Midbrain (tissue), 1 donor: ENCODE measurements at places on chromosomes 7 and 10.

GRCh38 chr10:70899096-70899495, 10.7 kb upstream of the PCBD1 start:
- no peak for DNase-seq

GRCh38 chr7:49037346-49038210, 113.2 kb downstream of the CDC14C start:
- no peak for DNase-seq

DNA sequence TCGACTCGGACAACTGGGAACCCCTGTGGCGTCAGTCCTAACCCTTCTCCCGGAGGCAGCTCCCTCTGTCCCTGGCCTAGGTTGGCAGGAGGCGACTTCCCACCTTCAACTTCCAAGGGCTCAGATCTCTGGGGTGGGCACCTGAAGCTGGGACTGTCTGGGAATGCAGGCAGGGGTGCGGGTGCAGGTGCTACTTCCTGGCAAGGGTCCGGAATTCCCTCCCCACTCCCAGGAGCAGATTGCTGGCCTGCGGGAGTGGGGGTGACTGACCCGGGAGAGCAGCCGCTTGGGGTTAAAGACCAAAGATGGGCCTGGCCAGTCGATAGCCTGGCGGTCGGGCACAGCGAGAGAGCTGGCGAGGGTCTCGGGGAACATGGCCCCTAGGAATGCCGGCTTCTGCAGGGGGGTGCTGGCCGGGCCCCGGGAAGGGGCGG, 387 bp downstream of the EPHA1 start:
- DNase-seq = no peak

DNA sequence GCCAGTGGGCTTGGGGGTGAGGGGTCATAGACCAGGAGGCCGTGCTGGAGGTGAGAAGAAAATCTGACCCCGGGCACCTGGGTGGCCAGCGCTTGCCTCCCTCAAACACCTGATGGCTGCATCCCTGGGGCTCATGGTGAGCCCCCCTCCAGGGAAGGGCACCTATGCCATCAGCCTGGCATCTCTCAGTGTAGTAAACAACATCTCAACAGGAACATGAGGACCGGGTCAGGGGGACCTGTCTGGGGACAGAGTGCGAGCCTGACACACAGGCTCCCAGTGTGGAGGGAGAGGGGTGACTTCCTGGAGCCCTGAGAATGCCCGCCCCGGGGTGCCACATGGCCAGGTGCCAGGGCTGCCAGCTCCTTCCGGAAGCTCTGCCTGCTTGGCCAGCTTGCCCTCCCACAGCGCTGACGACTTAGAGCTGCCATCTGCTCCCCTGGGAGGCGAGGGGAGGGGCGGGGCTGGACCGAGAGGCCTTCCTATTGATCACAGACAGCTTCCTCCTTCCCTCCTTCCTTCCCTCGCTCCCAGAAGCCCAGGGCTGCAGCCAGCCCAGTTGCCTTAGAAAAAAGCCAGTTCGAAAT, 12.3 kb downstream of the STX1A start:
- no peak for DNase-seq

- no peak for DNase-seq
Observed at GRCh38 chr7:51228386-51228958, 88.1 kb downstream of the COBL start.
